NCI-H1092 (cell line): ENCODE measurements at places on chromosomes 4 and X.

- no peak for DNase-seq
Observed at GRCh38 chrX:153569475-153569874, 29.5 kb downstream of the CCNQ start.

GRCh38 chrX:44435047-44435446 is 91.6 kb upstream of the EFHC2 start:
- no peak for DNase-seq

GRCh38 chrX:132948648-132949260 is 9.7 kb downstream of the HS6ST2 start:
- no peak for DNase-seq

GRCh38 chrX:152343306-152343705 is 107.8 kb downstream of the GABRA3 start:
- DNase-seq = no peak

DNA sequence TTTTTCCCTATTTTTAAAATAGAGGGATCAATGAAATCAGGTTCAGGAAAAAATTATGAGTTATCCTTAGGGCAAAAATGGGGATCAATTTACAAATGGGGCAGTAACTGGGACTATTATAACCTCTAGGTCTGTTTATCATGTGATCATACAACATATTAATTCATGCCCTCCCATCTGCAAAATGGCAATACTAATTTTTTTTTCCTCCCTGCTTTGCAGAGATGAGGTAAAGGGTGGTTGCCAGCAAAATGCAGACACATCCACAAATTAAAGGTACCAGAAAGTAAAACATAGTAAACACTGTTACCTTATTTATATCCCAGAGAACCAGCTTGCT is 467 bp downstream of the HSD17B11 start:
- DNase-seq = no peak

DNA sequence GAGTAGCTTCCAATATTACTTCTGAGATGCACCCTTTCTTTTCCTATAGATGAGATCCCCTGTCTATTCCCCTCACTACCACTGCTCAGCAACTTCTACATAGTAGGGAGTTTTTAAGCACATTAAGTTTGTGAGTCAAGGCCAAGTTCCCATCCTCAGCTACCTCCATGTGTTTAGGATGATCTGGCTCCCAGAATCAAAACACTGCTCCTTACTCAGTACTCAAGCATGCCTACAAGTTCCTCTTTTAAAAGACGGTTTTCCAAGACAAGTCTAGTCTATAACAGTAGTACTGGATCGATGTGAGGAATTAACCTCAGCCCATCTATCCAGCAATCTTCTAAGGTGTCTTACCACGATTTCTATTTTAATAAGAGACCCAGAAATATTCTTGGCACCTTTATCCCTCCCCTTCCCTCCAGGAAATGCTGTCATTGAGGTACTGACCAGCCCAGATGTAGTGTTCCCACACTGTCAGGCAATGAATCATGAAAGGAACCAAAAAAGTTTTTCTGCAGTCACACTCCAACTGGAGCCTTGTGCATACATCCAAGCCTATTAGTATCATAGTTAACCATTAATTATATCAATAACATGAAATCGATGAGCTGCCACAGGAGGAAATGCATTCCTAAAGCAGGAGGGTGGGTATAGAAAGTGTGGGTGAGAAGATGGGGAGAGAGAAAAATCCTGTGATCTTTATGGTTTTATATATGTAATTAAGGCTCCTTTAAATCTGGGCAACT is 29.6 kb downstream of the AREG start:
- DNase-seq = no peak

GRCh38 chrX:39299615-39300014 is 498.4 kb downstream of the MID1IP1 start:
- no peak for DNase-seq

- no peak for DNase-seq
Observed at GRCh38 chr4:182085051-182085480, 158.1 kb upstream of the TENM3 start.

- no peak for DNase-seq
Observed at GRCh38 chrX:108250654-108251579, 159.3 kb downstream of the ATG4A start.
